Naive thymus-derived CD4-positive, alpha-beta T cell (primary cell): ENCODE measurements at places on chromosomes 6 and 20. TPM values are rescaled to one million over a fixed set of nuclear protein-coding genes. Genes with fewer than 3 reads are reported as not detected.
A peak's percentile ranks its signal among the peaks of the same experiment; 100 is the strongest.

Gene FOXS1
- not detected for total RNA-seq

DNA sequence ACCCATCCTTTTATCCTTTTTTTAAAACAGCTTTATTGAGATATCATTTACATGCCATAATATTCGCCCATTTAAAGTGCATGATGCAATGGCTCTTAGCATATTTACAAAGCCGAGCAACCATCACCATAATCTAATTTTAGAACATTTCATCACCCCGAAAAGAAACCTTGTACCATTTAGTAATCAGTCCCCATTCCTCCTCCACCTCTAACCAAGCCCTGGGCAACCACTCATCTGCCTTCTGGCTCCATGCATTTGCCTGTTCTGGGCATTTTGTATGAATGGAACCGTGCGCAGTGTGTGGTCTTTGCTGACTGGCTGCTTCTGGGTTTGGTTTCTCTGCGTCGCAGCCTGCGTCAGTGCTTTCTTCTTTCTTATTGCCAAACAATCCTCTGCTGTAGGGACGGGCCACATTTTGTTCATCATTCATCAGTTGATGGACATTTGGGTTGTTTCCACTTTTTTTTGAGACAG, 10.2 kb upstream of the EEF1A2 start:
- no peak for DNase-seq
- no peaks in the 10 kb centered on the region for H3K4me1 ChIP-seq
- H3K4me3 ChIP-seq, result no peak overlapping the region
- no peaks in the 10 kb centered on the region for H3K27me3 ChIP-seq
- no peak overlapping the region for H3K27ac ChIP-seq

Gene RIPOR2
- 576 TPM for total RNA-seq

Gene POM121L2
- not detected for total RNA-seq

GRCh38 chr20:25030007-25030648, 27.8 kb downstream of the ACSS1 start:
- peaks cover 3% of the 10 kb centered on the region for H3K4me1 ChIP-seq
- no peak for DNase-seq
- H3K27me3 ChIP-seq, result no peaks in the 10 kb centered on the region
- H3K27ac ChIP-seq, result no peak overlapping the region
- H3K36me3 ChIP-seq, result no peaks in the 10 kb centered on the region

GRCh38 chr6:157376706-157377230, 4.2 kb upstream of the ZDHHC14 start:
- H3K27me3 ChIP-seq, result no peaks in the 10 kb centered on the region
- H3K36me3 ChIP-seq, result peaks cover 10% of the 10 kb centered on the region
- DNase-seq, result no peak
- no peak overlapping the region for H3K27ac ChIP-seq
- H3K4me1 ChIP-seq, result peaks cover 5% of the 10 kb centered on the region
- H3K4me3 ChIP-seq, result no peak overlapping the region

Gene COL20A1
- total RNA-seq, result not detected in 2 replicates

- H3K4me3 ChIP-seq, result no peak overlapping the region
- no peak for DNase-seq
- no peaks in the 10 kb centered on the region for H3K27me3 ChIP-seq
- peak overlapping the region; percentile 2 for H3K27ac ChIP-seq
- H3K4me1 ChIP-seq, result peaks cover 18% of the 10 kb centered on the region
Observed at GRCh38 chr20:53899351-53900167, 170.8 kb downstream of the BCAS1 start.

Gene NOTCH4
- 0.27 and 0.28 TPM in 2 replicates for total RNA-seq

DNA sequence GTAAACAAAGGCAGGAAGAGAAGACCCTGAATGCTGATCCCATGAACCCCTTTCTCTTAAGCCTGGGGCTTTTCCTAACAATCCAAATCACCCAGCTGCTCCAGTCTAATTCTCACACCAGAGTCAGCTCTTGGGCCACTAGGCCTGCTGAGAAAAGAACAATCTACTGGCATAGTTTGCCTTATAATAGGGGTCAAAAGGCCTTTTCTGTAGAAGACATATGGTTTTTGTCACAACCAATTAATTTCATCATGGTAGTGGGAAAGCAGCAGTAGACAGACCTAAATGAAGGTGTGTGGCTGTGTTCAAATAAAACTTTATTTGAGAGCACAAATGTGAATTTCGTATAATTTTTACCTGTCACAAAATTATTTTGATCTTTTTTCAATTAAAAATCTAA, 994.7 kb upstream of the EPHA7 start:
- no peaks in the 10 kb centered on the region for H3K36me3 ChIP-seq
- DNase-seq, result no peak
- H3K4me1 ChIP-seq, result no peaks in the 10 kb centered on the region
- H3K27me3 ChIP-seq, result no peaks in the 10 kb centered on the region
- H3K27ac ChIP-seq, result no peak overlapping the region
- no peak overlapping the region for H3K4me3 ChIP-seq

DNA sequence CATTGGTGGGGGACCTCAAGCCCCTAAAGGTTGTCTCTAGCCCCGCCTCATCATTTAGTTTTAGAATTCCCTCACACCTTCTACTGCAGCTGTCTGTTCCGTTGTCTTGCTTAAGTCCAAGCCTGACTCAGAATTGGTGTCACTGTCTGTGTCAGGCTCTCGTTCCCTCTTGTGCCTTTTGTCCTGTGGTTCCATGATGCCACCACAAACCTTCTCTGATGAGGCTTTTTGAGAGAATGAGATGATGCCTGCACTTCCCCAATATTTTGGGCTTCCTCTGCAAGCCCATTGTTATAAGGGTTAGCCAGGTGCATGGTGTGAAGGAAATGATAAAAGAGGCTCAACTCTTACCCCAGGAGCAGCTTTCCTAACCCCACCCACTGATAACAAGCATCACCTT, 8.1 kb upstream of the AKIRIN2 start:
- H3K27me3 ChIP-seq, result no peaks in the 10 kb centered on the region
- H3K27ac ChIP-seq, result no peak overlapping the region
- peaks cover 5% of the 10 kb centered on the region for H3K4me1 ChIP-seq
- no peak for DNase-seq

- no peak overlapping the region for H3K4me3 ChIP-seq
- H3K27me3 ChIP-seq, result no peaks in the 10 kb centered on the region
- no peaks in the 10 kb centered on the region for H3K36me3 ChIP-seq
- H3K4me1 ChIP-seq, result peaks cover 3% of the 10 kb centered on the region
- DNase-seq, result no peak
Observed at GRCh38 chr6:35381132-35381531, 38.8 kb downstream of the PPARD start.

Gene SLA2
- total RNA-seq, result 78.2 and 80.7 TPM in 2 replicates

DNA sequence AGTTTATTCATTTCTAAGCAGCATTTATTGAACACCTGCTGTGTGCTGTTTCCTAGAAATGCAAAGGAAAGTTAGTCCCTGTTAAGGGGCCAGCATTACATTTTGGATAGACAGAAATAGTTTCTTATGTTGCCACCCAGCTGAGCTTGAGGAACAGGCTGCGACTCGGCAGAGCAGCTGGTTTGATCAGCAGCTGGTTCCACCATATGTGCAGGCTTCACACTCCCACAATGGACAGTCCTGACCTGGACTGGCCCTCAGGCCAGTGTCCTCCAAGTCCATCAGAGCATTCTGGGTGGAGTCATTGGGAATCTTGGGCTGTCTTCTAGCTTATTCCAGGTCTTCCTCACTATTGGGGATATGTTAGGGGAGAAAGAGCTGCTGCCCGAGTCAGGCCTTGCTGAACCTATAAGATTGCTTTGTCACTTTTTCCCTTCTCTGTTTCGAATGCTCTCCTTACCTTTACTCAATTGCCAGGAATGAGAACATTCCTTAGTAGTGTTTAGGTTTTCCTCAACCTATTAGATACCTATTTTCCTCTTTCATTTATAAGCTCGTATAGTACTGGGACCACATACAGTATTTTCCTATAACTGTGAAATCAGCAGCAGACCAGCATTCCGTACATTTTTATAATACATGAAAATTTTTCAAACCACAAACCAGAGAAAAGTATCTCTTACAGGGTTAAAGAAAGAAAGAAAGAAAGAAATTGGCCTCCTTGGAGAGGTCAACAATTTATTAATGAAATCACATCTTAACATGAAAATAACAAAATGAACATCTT, 203.0 kb downstream of the FARS2 start:
- no peak overlapping the region for H3K27ac ChIP-seq
- no peaks in the 10 kb centered on the region for H3K4me1 ChIP-seq
- no peak overlapping the region for H3K4me3 ChIP-seq
- H3K27me3 ChIP-seq, result no peaks in the 10 kb centered on the region
- no peak for DNase-seq
